Activated CD8-positive, alpha-beta memory T cell treated with anti-CD3 and anti-CD28 coated beads for 1 hour (primary cell): ENCODE measurements at places on chromosomes 13 and 19.
A peak's percentile ranks its signal among the peaks of the same experiment; 100 is the strongest.

- no peak for DNase-seq
Measured at GRCh38 chr19:38452430-38453366, 19.2 kb downstream of the RYR1 start.

GRCh38 chr13:78596736-78597601 is 6.4 kb downstream of the POU4F1 start:
- DNase-seq: no peak

DNA sequence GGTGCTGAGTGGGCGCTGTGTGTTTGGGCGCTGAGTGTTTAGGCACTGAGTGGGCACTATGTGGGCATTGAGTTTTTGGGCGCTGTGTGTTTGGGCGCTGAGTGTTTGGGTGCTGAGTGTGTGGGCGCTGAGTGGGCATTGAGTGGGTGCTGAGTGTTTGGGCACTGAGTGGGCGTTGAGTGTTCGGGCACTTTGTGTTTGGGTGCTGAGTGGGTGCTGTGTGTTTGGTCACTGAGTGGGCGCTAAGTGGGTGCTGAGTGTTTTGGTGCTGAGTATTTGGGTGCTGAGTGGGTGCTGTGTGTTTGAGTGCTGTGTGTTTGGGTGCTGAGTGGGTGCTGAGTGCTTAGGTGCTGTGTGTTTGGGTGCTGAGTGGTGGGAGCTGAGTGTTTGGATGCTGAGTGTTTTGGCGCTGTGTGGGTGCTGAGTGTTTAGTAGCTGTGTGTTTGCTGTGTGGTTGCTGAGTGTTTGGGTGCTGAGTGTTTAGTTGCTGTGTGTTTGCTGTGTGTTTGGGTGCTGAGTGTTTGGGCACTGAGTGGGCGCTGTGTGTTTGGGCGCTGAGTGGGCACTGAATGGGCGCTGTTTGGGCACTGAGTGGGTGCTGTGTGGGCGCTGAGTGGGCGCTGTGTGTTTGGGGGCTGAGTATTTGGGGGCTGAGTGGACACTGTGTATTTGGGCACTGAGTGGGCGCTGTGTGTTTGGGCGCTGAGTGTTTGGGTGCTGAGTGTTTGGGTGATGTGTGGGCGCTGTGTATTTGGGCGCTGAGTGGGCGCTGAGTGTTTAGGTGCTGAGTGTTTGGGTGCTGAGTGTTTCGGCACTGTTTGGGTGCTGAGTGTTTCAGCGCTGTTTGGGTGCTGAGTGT is 47.2 kb upstream of the F7 start:
- DNase-seq: no peak

DNA sequence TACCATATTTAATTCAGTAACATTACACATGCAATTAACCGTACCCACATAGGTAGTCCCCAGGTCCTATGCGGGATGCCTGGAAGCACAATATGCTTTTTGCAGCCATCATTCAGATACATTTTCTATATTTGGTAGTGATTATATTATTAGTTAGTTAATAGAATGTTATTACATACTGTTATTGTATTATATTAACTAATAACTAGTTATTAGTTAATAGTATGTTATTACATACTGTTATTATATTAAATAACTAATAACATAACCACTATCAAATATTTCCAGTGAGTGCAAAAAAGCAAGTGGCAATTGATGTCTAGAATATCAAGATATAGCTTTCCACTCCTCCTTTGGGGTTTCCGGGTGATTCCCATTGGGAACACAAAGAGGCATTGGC is 45.5 kb upstream of the CYP2A7 start:
- DNase-seq: no peak

GRCh38 chr19:13959962-13960862 is 7.9 kb downstream of the DCAF15 start:
- DNase-seq: no peak

DNA sequence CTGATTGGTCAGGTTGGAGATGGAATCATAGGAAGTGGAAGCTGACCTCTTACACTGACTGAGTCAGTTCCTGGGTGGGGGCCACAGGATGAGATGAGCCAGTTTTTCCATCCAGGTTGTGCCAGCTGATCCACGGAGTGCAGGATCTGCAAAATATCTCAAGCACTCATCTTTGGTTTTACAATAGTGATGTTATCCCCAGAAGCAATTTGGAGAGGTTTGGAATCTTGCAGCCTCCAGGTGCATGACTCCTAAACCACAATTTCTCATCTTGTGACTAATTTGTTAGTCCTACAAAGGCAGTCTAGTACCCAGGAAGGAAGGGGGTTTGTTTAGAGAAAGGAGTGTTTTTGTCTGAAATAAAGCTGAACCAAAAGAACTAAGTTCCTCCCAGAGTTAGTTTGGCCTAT is 212.8 kb downstream of the SLITRK6 start:
- no peak for DNase-seq

DNA sequence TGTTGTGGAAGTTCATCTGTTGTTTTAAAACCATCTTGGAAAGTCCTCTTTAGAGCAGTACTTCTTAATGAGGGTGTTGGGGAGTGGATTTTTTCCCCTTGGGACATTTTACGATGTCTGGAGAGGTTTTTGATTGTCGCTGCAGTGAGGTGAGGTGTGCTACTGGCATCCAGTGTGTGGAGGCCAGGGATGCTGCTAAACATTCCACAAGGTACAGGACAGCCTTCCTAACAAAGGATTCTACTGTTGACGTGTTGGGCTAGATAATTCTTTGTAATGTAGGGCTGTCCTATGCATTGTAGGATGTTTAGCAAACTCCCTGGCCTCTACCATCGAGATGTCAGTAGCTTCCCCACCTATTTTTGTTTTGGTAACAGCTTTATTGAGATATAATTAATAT is 33.3 kb downstream of the NAA16 start:
- DNase-seq: no peak

GRCh38 chr19:28655054-28655453 is 557.9 kb downstream of the UQCRFS1 start:
- DNase-seq: no peak

DNA sequence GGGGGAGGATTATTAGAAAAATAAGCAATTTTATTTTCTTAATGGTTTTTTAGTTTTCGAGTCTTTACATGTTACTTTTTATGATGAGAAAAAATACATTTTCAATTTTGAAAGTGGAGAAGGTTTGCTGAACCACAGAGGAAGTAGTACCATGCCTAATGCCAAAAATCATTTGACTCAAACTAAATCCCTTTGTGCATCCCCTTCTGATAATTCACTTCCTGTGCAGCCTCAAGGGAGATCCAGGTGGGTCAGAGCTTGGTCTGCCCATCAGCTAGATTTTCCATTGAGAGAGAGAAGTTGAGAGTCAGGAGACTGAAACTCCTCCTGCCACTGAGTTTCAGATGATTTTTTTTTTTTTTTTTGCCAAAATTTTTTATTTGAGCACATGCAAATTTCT is 571.7 kb downstream of the LIG4 start:
- no peak for DNase-seq

- DNase-seq: no peak
Measured at GRCh38 chr19:30722186-30722585, 350.0 kb downstream of the ZNF536 start.

GRCh38 chr13:97139691-97140090 is 82.4 kb upstream of the MBNL2 start:
- DNase-seq: no peak

- DNase-seq: no peak
Measured at GRCh38 chr13:32501064-32501463, 37.5 kb downstream of the N4BP2L2 start.

DNA sequence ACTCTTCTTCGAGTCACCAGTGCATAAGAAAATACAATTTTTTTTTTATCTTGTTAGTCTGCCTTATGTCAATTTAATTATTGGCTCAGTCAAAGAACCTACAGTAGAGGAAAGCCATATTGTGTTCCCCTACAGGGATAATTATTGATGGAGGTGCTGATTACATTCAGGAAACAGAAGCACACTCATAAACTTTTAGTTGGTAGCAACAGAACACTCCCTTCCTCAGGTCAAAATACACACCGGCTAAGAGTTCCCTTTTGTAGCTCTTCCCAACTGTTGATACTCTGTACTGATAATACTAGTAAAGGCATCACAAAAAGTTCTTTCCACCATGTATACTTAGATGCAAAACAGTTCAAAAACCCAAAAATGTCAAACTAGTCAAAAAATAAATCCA is 18.4 kb downstream of the FOXO1 start:
- DNase-seq: no peak

DNA sequence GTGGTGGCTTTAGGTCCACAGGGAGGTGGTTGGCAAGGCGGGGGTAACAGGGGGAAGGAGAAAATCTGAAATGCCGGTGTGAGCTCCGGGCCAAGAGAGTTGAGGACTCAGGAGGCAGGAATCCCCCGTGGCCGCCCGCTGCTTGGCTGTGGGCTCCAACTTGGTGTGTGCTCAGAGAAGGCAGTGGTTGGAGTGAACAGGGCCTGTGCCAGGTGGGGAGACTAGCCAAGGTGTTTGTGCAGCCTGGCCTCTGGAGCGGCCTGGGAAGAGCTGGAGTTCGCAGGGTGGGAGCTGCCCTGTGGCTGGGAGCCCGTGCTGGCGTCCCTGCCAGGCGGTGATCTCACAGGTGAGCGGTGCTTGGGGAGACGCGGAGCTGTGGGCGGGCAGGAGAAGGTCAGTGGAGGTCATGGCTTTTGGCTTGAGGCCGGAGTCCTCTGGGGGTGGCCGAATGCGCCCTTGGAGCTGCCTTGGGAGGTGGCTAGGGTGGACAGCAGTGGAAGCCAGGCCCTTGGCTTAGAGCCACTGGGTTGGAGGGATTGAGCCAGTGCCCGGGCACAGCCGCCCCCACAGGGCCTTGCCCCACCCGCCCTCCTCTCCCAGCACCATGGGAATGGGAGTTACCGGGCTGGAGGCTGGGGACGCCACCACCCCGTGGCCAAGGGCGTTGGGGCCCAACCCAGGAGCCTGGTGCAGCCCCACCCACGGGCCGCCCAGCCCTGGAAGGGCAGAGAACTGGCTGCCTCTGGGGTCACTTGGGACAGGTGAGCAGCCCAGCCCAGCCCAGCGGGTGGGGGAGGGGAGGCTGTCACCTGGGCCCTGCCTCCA is 7.1 kb upstream of the CIRBP start:
- DNase-seq: no peak

DNA sequence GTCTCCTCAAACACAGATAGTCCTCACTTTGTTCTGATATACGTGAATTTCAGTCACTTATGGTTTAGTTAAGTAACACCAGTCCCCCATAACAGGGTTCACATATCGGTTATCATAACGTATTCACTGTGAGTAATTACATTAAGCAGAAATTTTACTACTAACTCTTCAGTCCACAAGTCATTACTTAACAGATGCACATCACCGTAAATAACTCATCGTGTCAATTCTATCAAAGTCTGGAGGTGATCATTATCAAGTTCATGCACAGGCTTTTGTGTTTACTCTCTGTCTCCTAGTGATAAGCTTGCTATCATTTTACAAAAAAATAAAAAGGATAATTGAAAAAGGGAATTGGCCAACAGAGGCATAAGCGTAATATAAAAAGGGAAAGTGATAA is 287.4 kb upstream of the ATXN8OS start:
- no peak for DNase-seq

- no peak for DNase-seq
Measured at GRCh38 chr13:91816263-91816807, 417.9 kb downstream of the GPC5 start.

- no peak for DNase-seq
Measured at GRCh38 chr13:26678330-26678729, 82.3 kb downstream of the GPR12 start.

- no peak for DNase-seq
Measured at GRCh38 chr13:90281709-90282108, 1065.8 kb upstream of the MIR17HG start.

- DNase-seq: no peak
Measured at GRCh38 chr19:1434040-1434366, 4.2 kb upstream of the RPS15 start.

DNA sequence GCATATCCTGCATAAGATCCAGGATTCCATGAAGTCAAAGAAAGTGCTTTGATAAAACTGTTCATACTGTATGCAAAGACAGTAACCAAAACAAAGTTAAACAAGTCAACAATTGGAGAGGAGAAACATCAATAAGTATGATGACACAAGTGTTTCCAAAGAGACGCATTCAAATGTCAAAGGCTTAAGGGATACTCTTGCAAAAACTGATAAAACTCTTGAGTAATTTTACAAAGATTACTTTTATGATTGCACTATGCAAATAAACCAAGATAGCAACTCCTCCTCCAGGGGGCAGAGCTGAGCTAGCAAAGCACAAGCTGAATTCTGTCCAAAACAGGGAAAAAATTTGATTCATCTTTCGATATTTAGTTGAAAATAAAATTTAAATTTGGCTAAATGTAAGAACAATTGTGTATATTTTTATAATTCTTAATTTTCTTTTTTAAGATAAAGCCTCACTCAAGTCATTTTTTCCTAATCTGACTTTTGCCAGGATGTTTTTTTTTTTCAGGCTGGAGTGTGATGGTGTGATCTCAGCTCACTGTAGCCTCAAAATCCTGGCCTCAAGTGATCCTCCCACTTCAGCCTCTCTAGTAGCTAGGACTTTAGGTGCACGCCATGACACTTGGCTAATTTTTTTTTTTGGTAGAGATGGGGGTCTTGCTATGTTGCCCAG is 84.0 kb downstream of the MZT1 start:
- no peak for DNase-seq

GRCh38 chr13:21354721-21355120 is 104.4 kb downstream of the ZDHHC20 start:
- DNase-seq: no peak

GRCh38 chr19:29501816-29502580 is 23.8 kb upstream of the VSTM2B start:
- DNase-seq: no peak

GRCh38 chr19:38932425-38933179 is 1.9 kb downstream of the MRPS12 start:
- no peak for DNase-seq

- DNase-seq: peak; percentile 74
Measured at GRCh38 chr19:1243768-1244692, 2.5 kb downstream of the ATP5F1D start.

DNA sequence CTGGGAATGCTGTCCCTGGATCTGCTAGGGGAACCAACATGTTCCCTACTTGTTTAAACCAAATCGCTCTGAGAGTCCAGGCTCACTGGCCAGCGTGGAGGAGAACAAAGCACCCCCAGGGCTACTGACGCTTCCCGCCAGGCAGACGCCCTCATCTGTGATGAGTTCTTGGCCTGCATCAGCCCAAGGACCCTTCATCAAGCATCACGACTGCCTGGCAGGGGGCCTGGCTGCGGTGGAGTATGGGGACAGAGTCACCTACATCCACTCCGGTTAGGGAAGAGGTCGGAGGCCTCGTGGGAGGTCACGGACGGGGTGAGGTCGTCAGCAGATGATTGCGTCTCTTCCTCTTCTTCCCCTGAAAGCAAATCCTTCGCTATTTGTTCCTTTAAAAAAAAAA is 17.7 kb downstream of the MIER2 start:
- no peak for DNase-seq

DNA sequence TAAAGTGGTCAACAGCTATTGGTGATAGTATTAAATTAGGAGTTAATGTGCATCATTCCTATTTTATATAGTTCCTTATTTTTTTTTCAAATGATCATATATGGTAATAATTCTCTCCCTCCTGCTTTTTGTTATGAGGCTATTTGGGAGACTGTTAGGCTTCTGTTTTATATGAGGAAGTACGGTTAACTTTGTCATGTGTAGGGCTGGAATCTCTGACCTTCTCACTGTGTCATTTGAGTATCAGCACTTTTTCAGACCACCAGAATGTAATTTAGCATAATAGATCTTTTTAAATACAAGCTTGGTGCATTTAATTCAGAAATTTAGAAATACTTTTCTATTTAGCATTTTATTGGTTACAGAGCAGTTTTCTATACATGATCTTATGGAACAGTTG is 7.7 kb downstream of the DGKH start:
- DNase-seq: no peak
